ENCODE measurements at places on chromosomes 12 and 14.

- DNase-seq: no peak
Measured at GRCh38 chr12:33926095-33926494, 96.2 kb upstream of the ALG10 start.

DNA sequence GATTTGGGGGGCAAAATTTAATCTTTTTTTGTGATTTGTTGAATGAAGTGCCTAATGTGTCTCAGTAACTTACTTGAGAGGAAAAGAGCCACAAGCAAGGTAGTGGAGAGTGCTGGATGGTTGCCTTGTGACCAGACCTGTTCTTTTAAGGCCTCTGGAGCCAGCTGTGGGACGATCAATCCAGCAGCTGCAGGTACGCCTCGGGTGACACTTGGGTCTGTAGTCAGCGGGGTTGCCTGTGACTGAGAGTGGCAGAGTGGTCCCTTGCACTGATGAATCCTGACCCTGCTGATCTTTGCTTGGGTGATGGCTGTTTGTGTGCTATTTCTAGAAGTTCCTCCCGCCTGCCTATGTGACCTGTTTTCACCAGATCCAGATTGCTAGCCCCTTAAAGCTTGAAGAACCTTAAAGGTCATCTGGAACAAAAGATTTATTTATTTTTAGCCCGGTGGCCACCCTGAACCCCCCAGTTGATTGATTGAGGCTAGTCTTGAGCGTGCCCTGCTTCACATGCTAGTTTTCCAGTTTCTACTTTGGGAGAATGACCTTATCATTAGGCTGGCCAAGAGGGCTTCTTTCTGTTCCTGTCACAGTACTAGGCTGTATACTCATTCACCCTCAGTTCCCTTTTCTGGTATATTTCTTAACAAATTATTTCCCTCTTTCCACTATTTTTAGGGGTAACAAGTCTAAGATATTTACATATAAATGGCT lies 23.2 kb downstream of the PRKCH start:
- no peak for DNase-seq

- DNase-seq: no peak
Measured at GRCh38 chr14:25522116-25522515, 472.2 kb upstream of the STXBP6 start.

GRCh38 chr14:76810953-76811400 lies 1.7 kb downstream of the ANGEL1 start:
- DNase-seq: peak; percentile 29

- DNase-seq: no peak
Measured at GRCh38 chr14:23173031-23173430, 10.4 kb downstream of the SLC7A8 start.

DNA sequence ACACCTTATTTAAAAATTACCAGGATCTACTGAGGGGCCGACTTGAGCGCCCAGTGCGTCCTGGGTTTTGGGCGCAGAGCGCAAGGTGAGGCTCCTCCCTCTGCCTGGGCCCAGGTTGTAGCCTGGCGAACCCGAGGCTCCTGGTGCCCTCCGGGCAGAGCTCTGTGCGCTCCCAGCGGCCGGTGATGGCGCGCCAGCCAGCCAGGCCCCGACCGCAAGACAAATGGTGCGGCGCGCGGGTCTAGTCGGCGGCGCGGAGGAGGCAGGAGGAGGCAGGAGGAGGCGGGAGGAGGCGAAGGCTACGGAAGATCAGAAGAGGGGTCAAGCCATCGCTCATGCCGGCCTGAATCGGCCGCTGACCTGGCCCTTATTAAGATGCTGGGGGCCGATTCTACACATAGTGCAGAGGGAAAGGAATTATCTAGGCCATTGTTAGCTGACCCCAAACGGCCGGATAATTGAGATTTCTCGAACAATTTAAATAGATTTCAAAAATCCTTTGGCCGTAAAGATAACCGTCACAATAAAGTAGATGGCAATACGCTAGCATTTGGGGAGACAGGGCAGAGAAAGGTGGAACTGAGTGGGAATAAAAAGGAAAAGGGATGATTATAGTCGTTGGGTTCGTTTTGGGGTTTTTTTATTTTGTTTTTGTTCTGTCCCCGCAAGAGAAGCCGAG lies 2.8 kb downstream of the TBX5 start:
- DNase-seq: no peak

DNA sequence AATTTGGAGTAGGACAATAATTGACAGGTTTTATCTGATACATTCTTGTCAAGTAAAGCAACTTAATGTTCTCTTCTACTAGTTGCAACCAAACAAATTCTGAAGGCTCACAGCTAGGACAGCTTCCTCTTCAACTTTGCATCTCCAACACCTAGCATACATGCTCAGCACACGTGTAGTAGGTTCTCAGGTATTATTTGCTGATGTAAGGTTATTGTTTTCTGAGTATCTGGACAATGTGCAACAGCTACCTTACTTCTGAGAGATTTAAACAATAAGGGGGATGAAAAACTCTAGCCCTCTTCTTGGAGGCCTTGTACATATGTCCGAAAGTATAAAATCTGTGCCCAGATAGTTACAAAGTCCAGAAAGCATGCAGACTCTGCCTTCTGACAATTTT lies 15.5 kb upstream of the FLRT2 start:
- DNase-seq: no peak

DNA sequence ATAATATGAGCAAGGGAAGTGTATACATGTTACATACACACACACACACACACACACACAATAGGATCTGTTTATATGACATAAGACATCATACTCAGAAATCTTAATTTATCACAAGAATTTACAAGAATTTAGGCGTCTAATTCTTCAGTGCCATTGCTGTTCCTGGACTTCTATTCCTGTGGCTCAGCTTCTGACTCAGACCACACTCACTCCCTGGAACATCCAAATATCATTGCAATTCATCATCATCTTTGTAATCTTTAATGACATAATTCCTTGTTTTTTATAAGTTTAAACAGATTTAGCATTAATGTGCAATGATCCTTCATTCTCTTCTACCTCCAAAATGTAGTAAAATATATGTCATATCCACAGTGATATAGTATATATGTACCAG lies 544.2 kb downstream of the FOXG1 start:
- no peak for DNase-seq

- DNase-seq: no peak
Measured at GRCh38 chr12:126545411-126545810, 1480.2 kb downstream of the AACS start.

DNA sequence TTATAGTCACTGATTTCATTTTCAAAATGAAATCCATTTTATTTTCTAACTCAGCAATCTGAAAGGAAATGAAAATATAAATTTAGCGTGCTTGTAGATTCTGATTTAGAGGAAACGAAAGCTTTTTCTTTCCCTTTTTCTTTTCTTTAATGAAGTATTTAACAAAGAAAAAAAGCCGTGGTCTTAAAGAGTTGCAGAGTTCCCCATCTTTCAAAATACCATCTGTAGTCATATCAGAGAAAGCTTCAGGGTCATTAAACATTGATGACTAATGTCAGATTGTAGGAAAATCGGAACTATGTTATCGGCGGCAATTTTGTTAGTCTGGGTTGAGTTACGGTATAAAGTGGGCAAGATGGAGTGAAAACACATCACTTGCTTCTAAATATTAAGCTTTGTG lies 32.3 kb downstream of the DRAM1 start:
- DNase-seq: no peak

GRCh38 chr12:27394676-27395075 lies 51.9 kb upstream of the SMCO2 start:
- no peak for DNase-seq

DNA sequence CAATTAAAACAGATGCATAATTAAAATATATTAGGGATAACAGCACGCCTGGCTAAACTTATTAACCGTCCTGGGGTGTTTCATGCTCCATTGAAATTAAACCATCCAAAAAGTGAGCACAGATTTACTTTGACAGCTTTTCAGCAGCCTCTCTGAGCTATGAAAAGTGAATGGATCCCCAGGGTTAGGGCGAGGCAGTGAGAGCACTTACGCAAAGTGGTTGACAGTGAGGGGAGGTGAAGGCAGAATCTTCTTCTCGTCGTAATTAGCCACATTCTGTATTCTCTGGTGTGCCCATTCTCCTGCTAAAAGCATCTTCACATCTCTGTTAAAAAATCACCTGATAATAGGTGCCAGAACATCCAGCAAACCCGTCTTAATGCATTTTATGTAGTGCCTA lies 1.9 kb downstream of the TMTC2 start:
- no peak for DNase-seq

DNA sequence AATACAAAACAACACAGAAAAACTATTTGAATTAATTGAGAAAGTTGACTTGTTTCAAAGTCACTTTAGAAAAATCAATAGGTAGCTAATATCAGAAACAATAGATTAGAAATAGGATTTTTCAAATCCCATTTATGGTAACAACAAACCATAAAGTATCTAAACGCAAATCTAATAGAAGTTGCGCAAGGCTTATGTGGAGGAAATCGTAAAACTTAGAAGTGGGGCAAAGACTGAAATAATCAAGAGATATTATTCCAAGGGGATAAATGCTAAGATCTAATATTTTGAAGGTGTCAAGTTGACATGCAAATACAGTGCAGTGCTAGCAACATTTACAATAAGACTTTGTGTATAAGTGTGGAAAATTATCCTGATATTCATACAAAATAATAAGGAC lies 87.2 kb downstream of the TRHDE start:
- no peak for DNase-seq

GRCh38 chr14:51219473-51220448 lies 20.3 kb upstream of the TMX1 start:
- no peak for DNase-seq
